ENCODE measurements at places on chromosomes 13 and 19.

- DNase-seq: no peak
These were observed 4.6 kb downstream of the PPP5C start for GRCh38 chr19:46351241-46352041.

DNA sequence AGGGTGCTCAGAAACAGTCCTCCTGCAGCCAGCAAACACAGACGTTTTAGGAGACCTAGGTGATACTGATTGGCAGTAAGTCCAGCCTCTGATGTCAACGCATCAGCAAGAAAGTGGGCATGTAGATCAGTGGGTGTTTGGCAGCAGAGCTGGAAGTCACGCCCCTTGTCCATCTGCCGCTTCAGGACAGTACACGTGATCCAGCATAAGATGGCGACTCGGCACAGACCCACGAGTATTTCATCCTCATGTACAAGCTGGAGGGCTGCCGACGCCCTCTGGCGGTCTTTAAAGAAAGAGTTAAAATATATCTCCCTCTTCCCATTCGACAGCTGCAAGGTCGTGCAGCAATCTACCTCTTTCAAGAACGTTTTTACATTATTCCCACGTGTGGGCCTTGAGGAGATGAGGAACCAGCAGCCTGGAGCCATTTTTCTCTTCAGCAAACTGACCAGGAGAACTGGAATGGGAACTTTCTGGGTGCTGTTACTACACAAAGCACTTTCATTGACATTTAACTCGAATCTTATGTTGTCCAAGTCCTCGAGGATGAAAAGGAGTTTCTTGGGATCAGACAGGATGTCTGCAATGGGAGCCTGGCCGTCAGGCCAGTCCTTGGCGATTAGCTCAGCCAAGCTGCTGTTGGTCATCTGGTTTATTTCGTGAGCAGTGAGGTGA lies 22.3 kb downstream of the NLRP11 start:
- no peak for DNase-seq

- no peak for DNase-seq
These were observed 502.8 kb downstream of the COG6 start for GRCh38 chr13:40158218-40158617.

GRCh38 chr13:35765366-35765765 lies 288.9 kb upstream of the MAB21L1 start:
- no peak for DNase-seq

DNA sequence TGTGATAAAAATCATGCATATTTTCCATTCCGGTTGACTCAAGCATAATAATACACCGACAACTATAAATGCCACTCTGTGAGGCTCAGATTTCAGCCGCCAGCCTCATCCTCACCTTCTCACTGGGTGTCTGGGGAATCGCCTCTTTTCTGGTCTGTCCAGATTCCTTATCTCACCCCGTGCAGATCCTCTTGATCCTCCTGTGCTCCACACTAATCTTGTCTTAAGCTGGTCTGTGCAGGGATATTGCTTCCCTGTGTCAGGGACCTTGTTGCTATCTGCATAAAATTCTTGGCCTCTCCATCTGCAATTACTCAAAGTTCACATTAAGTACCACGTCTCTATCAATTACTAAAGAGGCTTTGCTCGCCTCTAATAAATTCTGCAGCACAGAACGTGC lies 116.6 kb upstream of the SPACA7 start:
- no peak for DNase-seq

DNA sequence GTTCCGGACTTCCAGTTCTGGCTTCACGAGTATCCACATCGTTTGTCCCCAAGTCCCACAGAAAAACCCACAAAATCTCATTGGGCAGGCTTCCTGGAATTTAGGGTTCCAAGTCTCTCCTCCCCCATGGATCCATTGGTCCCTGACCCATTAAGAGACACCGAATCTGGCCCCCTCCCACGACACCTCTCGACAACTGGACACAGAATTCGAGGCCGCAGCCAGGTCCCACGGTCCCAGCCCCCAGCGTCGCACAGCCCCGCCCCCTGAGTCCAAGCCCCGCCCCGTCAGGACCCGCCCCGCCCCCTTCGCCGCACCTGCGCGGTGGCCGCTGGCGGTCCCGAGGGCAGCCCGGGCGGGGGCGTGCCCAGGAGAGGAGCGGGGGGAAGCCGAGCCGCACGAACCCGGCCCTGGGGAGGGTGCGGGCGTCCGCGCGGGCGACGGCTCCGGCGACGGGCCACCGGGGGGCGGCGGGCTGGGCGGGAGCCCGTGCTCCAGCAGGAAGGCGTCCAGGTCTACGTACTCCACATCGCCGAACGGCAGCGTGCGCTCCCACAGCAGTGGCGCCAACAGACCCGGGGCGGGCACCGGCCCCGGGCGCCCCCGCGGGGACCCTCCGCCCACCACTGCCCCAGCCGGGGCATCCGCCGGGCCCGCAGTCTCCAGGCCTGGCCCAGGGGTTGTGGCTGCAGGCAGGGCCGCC lies 1.8 kb downstream of the DBP start:
- DNase-seq: peak; percentile 73

DNA sequence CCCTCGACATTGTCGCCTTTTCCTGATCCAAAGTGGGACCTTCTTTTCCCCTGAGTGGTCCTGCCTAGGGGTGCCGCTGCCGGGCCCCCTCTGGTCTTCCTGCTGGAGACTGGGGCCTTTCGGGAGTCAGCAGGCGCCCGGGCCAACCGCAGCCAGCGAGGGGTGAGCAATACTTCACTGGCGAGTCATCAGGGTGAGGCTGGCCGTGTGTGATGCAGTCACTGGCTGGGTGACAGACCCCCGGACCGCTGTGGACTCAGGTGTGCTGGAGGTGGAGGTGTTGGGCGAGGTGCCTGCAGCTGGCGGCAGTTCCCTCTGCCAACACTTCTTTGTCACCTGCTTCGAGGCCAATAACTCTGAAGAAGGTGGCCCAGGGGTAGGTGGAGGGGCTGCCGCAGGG lies 1.5 kb upstream of the CGB5 start:
- DNase-seq: no peak

DNA sequence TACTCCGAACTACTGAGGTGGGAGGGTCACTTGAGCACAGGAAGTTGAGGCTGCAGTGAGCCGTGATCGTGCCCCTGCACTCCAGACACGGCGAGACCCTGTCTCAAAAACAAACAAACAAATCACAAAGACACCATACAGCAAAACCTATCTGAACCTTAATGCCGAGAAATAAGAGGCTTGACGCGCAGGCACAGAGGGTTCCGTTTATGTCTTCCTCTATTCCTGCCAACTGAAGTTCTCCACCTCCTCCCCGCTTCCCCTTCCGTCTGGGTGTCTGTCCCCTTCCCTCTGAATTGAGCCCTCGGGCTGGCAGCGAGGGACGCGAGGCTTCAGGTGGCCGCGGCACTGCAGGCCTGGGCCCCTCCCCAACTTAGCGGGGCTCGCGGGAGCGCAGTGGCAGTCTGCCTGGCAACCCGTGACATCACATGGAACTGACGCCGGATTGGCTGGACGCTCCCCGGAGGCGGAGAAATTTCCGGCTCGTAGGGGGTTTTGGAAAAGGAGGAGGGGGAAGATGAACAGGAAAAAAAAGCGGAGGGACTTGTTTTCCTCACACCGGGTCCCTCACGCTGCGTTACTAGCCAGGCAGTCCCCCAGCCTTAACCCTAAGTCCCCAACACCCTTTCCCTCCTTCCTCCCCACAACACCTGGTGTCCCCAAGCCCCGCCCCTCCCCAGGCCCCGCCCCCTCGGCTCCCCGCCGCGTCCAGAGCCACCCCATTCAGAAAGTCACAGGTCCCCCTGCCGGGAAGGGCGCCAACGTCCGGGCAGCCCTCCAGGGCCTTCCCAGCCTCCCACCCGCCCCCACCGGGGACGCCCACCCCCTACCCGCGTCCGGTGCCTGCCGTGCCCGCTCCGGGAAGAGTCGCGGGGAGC lies 1.1 kb upstream of the MYBPC2 start:
- DNase-seq: peak; percentile 89

- DNase-seq: no peak
These were observed 498 bp downstream of the PROZ start for GRCh38 chr13:113158946-113159345.

GRCh38 chr19:41027273-41027967 lies 36.3 kb downstream of the CYP2B6 start:
- no peak for DNase-seq

DNA sequence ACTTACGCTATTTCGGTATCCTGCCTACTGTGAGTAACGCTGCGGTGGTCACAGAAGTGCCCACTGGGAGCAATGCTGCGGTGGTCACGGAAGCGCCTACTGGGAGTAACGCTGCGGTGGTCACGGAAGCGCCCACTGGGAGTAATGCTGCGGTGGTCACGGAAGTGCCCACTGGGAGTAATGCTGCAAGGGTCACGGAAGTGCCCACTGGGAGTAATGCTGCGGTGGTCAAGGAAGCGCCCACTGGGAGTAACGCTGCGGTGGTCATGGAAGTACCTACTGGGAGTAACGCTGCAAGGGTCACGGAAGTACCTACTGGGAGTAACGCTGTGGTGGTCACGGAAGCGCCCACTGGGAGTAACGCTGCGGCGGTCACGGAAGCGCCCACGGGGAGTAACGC lies 52.1 kb upstream of the SOX1 start:
- no peak for DNase-seq

- peak; percentile 95 for DNase-seq
These were observed at the start of the genes ANKRD24 and SIRT6 for GRCh38 chr19:4182084-4182810. Gene ANKRD24 (plus strand): TSS chr19:4182689. CDS start chr19:4186426, 3,737 bp downstream. Gene SIRT6 (minus strand): TSS chr19:4182563. CDS start chr19:4182539, 24 bp downstream.

- peak; percentile 86 for DNase-seq
These were observed 16.6 kb downstream of the SIGLEC8 start for GRCh38 chr19:51441410-51442390.

GRCh38 chr19:21856773-21857514 lies 21.0 kb upstream of the ZNF43 start:
- no peak for DNase-seq

GRCh38 chr19:18756896-18757295 lies 34.2 kb downstream of the COMP start:
- no peak for DNase-seq

DNA sequence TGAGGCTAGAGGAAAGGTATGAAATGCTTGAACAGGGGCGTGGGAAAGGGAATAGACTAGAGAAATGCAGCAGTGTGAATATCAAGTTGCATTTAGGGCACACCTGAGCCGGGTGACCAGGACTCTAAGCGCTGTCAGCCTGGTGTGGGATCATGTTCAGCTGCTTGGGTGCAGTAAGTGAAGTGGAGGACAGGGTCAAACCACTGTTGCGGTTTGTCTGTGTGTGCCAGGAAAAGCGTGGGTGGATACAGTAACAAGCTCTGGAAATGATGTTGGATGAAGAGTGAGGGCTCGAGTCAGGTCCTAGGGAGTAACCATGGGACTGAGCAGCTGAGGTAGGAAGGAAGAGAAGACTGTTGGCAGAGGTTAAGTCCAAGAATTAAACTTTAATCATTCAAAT lies 15.8 kb downstream of the DGKH start:
- DNase-seq: no peak

DNA sequence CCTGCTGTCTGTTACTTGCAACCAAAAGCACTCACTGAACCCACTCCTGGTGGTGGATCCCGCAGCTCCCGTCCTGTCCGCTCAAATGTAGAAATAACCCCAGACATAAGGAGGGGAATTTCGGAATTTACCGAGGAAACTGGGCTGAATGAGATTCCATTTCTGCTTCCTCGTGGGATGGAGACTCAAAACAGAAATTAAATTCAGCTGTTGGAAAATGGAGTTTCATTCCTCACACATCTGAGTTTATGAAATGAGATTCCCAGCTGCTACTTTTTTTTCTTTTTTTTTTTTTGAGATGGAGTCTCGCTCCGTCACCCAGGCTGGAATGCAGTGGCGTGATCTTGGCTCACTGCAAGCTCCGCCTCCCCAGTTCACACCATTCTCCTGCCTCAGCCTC lies 44.3 kb downstream of the COLGALT1 start:
- no peak for DNase-seq

- no peak for DNase-seq
These were observed 300.7 kb downstream of the ZNF536 start for GRCh38 chr19:30672926-30673325.

DNA sequence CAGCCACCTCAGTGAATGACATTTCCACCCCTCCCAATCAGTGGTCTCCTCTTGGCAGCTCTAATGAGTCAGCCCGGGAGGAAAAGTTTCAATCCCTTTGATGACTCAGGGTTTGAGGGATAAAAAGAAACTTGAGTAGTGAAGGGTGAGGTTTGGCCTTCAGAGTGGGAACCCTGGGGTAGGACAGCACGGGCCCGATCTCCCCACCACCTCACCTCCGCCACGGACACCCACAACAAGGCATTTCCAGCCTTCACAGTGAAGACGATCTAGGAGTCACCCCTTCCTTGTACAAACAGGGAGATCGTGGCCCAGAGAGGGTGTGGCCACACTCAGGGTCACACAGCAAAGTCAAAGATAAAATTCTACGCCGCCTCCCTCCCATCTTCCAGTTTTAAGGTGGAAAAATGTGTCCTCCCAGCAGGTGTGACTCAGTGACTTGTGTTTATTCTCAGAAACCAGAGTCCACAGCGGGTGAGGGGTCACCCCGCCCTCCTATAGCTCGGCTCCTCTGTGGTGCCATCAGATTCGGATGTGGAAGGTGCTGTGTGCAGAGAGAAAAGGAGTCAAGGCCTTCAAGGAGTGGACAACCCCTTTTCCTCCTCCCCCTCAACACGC lies 12.3 kb downstream of the CIB3 start:
- DNase-seq: no peak

GRCh38 chr13:49869519-49869918 lies 66.6 kb downstream of the SPRYD7 start:
- DNase-seq: no peak

DNA sequence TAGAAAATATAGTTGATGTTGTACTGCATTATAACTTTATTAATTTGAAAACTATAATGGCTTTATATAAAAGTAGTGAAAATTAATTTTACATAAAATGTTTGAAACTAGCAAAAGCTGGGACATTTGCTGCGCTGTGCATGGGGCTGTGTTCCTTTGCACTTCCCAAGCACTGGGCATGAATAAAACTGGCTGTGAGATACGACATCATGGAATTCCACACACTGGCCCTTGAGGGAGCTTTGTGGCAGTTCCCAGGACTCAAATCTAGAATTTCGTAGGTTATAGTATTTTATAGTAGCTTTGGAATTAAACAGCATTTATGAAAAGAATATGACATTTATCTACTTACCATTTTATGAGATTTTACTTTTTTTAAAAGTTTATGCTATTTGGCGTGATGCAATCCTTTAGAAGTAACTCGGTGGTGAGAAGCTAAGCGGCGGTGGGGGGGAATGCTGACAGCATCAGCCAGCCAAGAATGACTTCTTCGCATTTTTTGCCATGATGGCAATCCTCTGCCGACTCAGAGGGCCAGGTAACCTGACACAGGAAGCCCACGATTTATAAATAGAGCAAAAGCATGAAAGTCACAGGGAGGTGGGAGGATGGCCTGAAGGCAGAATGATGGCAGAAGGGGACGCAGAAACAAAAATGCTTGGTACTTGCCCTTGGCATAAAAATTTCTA lies 553.5 kb downstream of the MYO16 start:
- no peak for DNase-seq

DNA sequence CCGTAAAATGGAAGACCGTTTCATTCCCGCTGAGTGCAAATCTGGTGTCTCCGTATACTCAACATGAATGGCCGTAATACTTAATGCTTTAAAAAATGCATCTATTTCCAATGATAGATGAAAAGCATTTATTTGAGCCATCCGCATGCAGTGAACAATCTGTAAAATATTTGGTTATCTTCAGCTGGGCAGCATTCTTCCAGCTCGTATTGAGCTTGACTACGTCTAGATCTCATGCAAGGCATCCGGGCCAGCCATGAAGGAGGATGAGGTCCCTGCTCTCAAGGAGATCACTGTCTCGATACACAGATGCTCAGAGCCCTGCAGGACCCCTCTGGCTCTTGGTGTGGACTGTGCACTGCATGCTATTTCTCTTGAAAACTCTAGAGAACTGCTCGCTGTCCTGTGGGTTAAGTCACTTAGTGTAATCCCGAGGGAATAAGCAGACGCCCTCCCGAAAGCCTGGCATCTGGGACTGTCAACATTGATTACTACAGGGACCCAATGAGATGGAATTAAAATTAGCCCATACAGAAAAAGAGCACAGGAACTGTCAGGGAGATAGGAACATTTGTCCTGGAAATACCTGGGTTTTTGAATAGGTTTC lies 112.4 kb upstream of the RNF113B start:
- no peak for DNase-seq
